ENCODE measurements at places on chromosomes 1 and 21. TPM values are rescaled to one million over a fixed set of nuclear protein-coding genes. Genes with fewer than 3 reads are reported as not detected.

- no peak for DNase-seq
Measured at GRCh38 chr1:159092036-159092760, 15.6 kb upstream of the AIM2 start.

DNA sequence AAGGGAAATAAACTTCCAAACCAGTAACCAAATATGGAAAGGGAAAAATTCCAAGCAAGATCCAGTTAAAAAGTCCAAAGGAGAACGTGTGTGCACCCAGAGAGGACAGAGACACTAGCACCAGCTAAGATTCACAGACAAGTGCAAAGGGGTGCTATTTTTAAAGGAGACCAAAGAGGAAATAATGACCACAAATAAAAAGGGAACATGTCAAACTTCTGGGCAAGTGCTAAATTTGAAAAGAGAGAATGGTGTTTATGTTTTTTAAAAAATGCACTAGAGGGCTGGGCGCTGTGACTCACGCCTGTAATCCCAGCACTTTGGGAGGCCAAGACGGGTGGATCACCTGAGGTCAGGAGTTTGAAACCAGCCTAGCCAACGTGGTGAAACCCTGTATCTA, 8.6 kb downstream of the JAM2 start:
- no peak for DNase-seq

GRCh38 chr1:18513995-18514394, 33.3 kb downstream of the KLHDC7A start:
- DNase-seq: no peak

DNA sequence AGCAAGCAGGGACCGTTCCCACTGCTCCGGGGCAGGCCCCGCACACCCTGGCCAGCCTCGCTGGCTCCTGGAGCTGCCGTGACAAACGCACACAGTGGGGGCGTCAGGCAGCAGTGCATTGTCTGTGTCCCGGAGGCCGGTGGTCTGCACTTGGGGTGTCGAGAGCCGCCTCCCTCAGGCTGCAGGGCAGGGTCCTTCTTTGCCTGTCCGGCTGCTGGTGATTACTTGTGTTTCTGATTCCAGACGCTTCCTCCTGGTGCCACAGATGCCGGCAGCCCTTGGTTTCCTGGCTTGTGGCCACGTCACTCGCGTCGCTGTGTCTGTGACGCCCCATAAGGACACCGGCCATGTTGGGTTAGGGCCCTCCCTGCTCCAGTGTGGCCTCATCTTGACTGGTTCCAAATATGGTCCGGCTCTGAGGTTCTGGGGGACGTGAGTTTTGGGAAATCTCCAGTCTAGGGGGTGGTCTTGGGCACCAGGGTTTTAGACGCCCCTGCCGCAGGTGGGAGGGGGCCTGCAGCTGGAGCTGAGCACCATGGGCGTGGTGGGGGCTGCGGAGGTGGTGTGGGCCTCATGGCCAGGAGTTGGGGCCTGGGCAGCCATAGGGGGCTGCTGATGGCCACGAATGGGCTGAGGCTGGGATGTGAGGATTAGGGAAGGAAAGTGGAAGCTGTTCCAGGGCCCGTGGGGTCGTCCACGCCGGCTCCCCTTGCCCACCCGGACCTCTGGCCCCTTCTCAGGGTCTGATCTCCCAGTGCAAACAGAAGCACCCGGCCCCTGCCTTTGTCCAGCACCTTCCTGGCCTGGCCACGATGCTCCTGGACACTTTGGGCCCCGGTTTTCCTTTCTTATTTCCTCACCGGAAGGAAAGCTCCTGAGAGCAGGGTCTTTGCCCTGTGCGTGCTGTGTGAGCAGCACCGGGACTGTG, 41.0 kb downstream of the SLX9 start:
- no peak for DNase-seq

KRTAP19-1 gene
- polyA plus RNA-seq: not detected
